ENCODE measurements at places on chromosomes 2 and 18.

DNA sequence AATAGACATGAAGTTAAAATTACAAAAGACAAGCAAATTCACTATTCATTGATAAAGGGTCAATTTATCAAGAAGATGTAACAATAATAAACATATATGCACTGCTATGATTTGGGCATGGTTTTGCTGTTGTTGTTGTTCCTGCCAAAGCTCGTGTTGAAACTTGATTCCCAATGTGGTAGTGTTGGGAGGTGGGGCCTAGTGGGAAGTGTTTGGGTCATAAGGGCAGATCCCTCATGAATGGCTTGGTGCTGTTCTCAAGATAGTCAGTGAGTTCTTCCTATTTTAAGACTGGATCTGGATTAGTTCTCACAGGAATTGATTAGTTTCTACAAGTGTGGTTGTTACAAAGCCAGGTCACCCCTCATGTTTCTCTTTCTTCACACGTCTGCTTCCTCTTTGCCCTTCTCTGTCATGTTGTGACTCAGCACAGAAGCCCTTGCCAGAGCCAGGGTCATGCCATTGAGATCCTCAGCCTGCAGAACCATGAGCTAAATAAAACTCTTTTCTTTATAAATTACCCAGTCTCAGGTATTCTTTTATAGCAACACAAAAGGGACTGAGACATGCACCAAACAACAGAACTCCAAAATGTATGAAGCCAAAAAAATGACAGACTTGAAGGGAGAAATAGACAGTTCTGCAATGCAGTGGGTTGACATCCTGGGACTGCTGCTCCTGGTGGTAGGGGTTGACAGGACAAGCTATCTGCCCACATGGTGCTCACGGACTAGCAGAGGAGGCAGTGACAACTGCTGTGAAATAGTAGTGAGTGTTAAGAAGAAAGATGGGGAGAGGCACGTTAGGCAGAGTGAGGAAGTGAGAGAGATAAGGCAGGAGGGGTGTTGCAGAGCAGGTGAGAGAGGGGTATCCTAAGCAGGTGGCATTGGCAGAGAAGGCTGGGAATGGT, 18.6 kb upstream of the SKA1 start:
- no peak for DNase-seq

DNA sequence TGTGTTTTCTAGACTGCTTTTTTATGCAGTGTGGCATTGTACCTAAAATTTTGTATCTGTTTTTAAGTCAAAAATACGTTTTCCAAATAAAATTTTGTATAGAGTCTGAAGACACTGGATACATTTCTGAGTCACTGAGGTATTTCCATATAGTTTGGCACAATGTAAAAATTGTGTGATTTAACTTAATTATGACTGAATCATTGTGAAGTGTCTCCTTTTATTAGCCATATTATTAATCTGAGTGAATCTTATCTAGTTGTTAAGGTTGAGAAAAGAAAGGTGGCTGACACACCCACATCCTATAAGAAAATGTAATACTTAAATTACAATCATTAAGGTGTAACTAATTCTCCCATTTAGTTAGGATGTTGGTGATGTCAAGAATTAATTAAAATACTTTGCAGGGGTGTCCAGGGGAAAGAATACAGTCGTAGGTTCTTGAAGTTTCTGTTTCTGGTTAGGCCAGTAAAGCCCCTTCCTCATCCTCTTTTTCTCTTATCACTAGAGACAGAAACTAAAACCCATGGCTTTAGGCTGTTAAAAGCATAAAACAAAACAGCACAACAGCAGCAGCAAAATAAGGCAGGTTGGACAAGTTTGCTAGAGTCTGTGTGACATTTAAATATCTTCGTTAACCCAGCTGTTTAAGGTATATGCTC, 71.6 kb downstream of the UBE2E3 start:
- no peak for DNase-seq

- DNase-seq, result no peak
These were observed 5.7 kb upstream of the WDSUB1 start for GRCh38 chr2:159292157-159292556.

- no peak for DNase-seq
These were observed 12.6 kb upstream of the POLE4 start for GRCh38 chr2:74945788-74946331.

DNA sequence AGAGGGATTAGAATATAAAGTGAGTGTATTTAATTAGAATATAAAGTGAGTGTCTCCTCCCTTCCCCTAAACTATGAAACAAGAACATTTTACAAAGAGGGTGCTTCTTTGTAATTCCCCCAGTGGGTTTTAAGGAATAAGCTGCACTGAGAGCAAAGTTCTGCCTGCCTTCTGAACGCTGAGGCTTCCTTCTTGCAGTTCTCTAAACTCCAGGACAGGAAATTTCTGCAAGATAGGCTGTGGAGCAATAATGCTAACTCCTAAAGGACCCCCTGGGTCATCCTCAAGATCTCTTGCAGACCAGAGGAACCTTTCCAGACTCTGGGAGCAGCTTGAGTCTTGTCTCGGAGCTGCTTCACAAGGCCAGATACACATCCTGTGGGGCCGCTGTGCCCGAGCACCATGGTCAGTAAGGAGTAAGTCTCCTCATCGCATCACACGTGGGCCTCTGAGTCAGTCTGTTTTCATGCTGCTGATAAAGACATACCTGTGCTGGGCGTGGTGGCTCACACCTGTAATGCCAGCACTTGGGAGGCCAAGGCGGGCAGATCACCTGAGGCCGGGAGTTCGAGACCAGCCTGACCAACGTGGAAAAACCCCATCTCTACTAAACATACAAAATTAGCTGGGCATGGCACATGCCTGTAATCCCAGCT, 87.5 kb upstream of the KCNE4 start:
- no peak for DNase-seq

DNA sequence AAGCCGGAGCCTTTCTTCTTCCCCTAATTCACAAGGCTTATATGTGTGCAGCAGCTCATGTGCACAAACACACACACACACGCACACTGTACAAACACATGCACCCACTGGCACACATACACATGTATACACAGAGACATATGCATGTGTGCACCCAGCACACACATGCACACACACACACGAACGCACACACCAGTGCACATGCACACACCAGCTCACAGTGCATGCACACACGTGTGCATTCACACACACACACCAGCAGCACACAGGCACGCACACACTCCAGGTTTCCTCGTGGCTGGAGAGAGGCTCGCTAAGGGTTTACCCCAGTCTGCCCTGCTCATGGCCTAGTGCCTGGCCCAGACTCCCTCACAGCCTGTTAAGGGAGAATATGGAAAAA, 234.0 kb downstream of the EIPR1 start:
- DNase-seq, result no peak

DNA sequence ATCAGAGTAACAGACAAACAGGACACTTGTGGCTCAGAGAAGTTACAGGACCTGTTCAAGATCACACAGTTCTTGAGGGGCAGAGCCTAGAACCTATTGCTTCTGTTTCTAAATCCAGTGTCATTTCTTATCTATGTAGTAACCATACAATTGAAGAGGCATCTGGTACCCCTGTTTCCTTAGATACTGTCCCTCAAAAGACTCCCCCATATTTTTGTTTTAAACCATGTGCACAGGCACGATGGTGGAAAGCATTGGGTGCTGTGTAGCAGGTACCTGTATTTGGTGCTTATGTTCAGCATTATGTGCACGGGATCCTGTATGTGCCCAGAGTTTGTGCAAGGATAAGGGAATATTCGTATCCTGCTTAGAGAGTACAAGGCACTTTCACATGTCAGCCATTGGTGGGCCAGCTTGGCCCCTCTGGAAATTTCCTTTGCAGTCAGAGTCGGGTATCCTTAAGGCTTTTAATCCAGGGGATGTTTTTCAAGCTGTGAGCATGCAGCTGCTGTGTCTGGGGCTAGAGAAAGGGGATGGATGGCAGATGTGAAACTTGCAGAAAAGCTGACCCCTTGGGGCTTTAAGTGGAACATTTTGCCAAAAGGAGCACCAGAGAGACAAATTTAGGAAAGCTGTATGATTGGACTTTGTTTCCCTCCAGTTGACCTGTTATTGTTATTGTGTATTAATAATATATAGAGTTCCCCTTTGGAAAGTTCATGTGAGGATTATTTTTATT, 2.1 kb downstream of the LBH start:
- DNase-seq, result no peak

- no peak for DNase-seq
These were observed 62.5 kb downstream of the MRO start for GRCh38 chr18:50757358-50757757.

DNA sequence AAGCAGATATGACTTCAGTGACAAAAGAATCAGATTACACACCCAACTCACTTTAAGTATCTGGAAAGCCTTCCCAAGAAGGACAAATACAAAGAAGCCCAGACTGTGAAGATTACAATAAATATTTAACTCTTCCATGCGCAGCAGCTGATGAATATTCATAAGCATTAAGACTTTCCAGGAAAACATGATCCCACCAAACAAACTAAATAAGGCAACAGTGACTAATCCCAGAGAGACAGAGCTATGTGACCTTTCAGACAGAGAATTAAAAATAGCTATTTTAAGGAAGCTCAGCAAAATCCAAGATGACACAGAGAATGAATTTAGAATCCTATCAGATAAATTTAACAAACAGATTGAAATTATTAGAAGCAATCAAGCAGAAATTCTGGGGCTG, 108.2 kb upstream of the UBE2E3 start:
- no peak for DNase-seq

DNA sequence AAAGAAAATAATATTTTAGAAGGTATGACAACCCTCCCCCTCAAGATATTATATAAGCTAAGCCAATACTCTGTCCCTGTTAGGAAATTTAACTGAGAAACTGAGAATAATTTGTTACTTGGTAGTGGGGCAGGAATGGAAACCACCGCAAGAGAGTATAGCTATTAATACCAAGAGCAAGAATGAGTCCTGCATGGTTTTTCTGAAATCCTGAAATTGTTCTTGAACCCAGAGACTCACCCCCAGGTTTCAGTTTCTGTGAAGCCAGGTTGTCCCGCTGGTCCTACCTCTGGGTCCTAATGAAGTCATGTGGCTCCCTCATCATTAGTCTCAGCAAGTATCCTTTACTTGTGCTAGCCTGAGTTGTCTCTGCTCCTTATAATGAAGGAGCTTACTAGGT, 671.0 kb upstream of the ACVR2A start:
- DNase-seq, result no peak

DNA sequence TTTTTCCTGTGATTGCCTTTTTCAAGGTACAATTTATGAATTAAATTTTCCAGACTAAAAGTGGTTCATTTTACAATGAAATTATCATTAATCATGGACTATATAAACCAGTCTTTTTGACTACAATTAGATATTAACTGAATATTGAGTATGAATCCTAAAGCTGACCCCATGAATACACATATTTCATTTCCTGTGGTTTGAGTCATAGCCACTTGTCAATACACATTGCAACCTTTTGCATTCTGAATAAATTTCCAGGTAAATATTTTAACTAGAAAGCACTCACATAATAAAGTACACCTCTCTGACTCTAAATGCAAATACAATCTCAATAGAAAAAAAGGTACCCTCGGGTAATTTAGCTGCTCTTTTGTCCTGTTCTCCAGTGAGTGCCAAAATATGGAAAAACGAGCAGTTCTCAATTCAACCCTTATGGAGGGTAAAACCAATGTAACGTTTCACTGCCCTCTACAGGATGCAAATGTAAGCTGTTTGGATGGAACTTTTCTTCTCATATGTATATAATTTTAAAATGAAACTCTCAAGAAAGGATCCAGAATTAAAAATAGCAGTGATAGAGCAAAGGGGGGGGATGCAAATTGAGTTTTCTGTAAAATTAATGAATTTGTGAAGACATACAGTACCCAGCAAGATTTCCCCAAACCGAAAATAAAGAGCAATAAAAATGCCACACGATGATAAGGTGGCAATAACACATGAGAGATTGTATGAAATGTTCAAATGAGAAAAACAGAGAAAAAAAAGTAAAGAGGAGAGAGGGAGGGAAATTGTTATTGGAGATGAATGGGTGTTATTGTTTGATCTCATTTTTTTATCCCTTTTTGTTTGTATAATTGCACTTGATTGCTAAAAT, 1795.7 kb upstream of the PIK3C3 start:
- DNase-seq, result peak; percentile 4

DNA sequence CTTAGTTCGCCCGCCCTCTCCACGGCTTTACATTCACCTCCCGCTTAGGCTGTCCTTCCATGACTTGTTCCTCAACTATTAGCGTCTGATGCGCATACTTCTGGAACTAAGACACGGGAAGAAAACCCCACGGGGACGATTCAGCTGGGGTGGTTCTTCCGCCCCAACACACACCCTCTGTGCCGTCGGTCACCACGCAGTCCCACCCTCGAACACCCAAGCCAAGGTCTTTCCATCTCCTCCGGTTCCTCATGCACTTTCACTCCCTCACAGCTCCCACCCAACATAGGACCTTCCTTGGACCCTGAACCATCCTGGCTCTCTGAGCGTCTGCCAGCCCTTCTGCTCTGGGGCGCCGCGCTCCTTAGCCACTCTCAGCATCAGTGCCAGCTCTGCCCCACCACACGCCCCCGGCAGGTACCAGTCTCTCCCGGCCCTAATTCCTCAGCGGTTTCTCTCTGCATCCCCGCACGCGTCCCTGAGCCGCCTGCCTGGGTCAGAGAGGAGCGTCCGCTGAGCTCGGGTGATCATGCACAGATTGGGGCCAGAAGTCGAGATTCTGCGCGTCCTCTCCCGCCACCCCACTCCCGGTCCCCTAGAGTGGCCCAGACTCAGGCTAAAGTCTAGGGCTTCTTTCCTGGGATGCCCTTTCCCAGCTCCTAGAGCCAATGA, 522 bp upstream of the SRD5A2 start:
- DNase-seq, result no peak

- DNase-seq, result no peak
These were observed 85.7 kb downstream of the SLC4A3 start for GRCh38 chr2:219713110-219713509.

GRCh38 chr18:35564795-35565453, 16.6 kb upstream of the GALNT1 start:
- no peak for DNase-seq

DNA sequence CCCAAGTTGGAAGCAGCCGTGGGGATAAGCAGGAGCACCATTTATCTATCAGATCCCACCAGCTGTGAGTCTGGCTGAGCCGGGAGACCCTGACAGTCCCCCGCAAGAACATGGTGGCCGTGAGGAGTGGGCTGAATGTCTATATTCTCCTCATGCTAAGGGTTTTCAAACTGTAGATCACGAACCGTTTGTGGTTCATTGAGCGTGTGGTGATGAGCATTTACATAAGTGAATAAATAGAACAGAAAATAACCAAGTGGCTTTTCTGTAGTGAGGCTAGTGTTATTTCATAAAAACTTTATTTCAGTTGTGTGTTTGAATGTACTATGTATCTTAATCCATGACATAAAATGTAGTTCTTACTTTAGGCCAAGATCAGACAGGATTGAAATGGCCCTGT, 190.2 kb upstream of the APCDD1 start:
- DNase-seq, result no peak

- DNase-seq, result no peak
These were observed 228.4 kb upstream of the SLC39A10 start for GRCh38 chr2:195428673-195429072.

DNA sequence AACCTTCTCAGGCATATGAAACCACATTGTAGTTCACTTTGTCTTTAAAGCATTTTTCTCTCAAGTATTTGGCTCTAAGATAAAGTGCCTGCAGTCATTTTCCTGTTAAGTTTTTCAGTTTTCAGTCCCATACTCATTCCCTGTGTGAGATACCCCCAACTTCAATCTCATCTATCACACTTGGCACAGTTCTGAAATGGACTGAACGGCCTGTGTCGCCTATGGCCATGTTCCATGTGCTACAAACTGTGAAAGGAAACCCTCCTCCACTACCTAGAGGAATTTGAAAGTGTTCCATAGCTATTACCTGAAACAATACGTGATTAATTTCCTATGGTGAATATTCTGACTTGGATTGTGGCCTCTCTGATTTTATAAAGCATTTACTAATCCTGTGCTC, 319.1 kb downstream of the CTNNA2 start:
- no peak for DNase-seq

Data from kidney glomerular epithelial cell (primary cell).